Inflammatory macrophage treated with lipopolysaccharide for 1 hour (primary cell): ENCODE measurements at places on chromosomes 5 and 9.
A peak's percentile ranks its signal among the peaks of the same experiment; 100 is the strongest.

DNA sequence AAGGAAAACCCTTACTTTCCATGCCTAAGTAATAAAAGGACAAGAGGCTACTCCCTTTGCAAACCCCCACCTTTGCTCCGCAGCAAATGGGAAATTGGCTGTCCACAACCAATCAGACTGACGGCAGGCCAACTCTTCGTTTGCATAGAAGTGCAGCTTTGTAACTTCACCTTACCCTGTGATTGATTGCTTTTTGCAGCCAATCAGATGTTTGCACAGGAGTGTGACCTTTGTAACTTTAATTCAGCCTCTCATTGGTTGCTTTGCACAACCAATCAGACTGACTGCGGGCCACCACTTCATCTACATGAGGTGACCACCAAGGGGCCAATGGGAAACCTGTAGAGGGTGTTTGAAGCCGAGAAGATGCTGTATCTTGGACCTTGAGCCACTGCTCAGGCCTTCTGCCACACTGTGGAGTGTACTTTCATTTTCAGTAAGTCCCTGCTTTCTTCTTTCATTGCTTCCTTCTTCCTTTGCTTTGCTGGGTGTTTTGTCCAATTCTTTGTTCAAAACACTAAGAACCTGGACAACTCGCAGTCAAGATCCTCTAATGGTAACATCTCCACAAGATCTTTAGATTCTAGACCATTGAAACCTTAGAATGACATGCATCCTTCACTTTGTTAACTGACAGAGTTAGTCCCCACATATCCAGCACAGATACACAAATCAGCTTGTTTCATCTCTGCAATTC lies 51.3 kb upstream of the FREM1 start:
- DNase-seq = no peak

- DNase-seq = no peak
Measured at GRCh38 chr5:157748760-157749461, 5.4 kb downstream of the LSM11 start.

GRCh38 chr9:116592970-116593369 lies 94.1 kb upstream of the TRIM32 start:
- no peak for DNase-seq

GRCh38 chr9:72312386-72312987 lies 52.5 kb downstream of the ZFAND5 start:
- peak; percentile 19 for DNase-seq

DNA sequence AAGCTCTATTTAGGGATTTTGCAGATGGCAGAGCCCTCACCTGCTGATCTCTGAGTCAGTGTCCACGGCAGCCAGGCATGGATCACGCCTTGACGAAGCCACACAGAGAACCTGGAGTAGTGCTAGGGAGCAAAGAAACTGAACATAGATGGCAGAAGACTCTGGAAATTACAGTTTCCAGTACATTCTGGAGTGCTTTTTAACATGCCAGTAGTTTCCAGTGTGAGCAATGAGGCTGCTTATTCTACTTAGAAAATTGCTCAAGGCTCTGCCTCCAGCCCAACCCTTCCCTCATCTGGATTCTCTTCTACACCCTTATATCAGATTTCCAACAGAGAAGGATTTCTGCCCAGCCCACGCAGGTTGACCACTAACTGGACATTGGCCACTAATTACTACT lies 203.3 kb downstream of the ADAMTS12 start:
- DNase-seq = no peak

DNA sequence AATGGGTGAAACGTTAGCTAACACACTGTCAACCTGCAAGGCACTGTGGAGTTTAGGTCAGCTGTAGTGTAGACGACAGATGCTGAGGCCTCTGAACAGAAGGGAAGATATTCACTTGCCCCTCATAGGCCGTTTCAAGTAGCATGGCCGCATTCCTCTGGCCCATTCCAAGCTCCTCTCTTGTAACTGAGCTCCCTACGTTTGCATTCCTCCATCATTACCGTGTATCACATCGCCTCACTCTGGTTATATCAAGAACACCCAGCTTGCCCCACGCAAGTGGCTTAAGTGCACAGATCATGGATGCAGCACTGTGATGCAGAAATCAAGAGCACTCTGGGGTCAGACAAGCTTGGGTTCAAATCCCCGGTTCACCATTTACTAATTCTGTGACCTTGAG lies 43.3 kb downstream of the PRELID2 start:
- no peak for DNase-seq

GRCh38 chr9:35226651-35227050 lies 64.8 kb downstream of the UNC13B start:
- DNase-seq = no peak

- DNase-seq = peak; percentile 94
Measured at GRCh38 chr9:127199001-127199791, 65.4 kb upstream of the GARNL3 start.

- no peak for DNase-seq
Measured at GRCh38 chr9:80492221-80492620, 920.5 kb downstream of the TLE4 start.

DNA sequence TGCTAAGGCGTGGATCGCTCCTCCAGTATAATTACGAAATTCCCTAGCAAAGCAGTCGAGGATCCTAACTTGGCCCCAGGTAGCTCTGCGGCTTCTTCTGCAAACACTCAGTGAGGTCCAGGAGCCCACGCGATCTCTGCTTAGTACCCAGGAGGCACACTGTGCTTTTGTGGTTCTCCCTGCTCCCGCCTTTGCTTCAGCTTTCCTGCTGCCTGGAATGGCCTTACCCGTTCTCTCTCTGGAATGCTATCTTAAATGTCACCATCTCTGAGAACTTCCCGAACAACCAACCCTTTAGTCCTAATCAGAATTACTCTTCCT lies 639 bp downstream of the INVS start:
- DNase-seq = peak; percentile 6
